ENCODE measurements at places on chromosomes 1 and 21. TPM values are rescaled to one million over a fixed set of nuclear protein-coding genes. Genes with fewer than 3 reads are reported as not detected.

DNA sequence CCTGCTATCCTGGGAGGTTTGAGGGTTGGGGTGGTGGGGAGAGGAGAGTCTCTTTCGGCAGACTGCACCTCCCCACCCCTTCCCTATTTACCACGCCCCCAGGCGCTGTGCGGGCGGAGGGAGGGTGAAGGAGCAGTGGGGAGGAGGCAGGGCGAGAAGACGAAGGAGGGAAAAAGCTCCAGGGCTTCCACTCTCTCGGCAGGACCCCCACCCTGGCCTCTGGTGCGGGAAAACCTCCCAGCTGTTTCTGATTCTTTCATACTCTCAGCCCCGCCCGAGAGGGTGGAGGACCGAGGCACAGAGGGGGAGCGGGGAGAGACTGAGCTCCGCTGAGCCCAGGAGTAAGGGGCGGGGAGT lies 866 bp upstream of the WNT2B start:
- no peak for DNase-seq

- no peak for DNase-seq
Measured at GRCh38 chr1:42170779-42171621, 6.5 kb upstream of the GUCA2A start.

- no peak for DNase-seq
Measured at GRCh38 chr1:228013935-228014930, 7.4 kb downstream of the WNT3A start.

DNA sequence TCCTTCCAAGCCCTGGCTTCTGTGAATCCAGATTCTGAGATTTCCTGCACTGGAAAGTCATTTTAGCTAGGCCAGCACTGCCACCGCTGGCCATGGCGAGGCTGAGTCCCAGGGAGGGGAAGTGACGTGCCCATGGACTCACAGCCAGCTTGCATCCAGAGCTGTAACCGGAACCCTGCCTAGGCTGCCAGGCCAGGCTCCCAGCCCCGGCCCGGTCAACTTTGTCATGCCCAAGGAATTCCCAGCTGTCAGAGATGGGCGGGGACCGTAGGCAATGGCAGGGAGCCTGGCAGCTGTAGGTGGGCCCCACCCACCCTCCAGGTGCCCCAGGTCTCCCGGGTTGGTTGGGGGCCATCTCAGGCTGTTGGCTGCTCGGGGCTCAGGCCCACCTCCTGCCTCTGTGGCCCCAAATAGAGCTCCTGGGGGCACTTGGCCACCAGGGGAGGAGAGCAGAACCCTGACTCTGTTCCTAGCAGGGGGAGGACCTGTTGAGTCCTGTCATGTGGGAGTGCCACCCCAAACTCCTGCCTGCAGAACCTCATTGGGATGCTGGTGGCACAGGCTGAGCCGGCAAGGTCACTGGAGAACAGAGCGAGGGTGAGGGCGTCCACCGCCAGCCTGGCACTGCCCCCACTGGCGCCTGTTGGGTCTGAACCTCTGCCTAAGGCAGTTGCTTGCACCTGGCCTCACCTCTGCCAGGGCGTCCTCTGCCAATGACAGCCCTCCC lies 57.8 kb downstream of the FOXO6 start:
- DNase-seq: peak; percentile 34

The PTPN7 gene
- 2.9 TPM for total RNA-seq

The HTR6 gene
- total RNA-seq: not detected

All from omental fat pad (tissue), 4 donors.